ENCODE measurements at places on chromosomes 13 and 19.

DNA sequence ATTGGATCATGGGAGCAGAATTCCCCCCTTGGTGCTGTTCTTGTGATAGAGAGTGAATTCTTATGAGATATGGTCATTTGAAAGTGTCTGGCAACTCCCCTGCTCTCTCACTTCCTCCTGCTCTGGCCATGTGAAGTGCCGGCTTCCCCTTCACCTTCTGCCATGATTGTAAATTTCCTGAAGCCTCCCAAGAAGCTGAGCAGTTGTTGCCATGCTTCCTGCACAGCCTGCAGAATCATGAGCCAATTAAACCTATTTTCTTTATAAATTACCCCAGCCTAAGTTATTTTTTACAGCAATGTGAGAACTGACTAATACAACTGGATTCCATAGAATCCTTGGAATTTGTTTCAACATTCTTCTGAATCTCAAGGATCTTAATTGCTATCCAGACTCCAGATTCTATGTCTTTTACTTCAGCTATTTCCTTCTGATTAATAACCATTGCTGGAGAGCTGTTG, 328.1 kb downstream of the SLITRK5 start:
- no peak for DNase-seq

- DNase-seq, result no peak
Measured at GRCh38 chr19:30160426-30160825, 211.8 kb upstream of the ZNF536 start.

DNA sequence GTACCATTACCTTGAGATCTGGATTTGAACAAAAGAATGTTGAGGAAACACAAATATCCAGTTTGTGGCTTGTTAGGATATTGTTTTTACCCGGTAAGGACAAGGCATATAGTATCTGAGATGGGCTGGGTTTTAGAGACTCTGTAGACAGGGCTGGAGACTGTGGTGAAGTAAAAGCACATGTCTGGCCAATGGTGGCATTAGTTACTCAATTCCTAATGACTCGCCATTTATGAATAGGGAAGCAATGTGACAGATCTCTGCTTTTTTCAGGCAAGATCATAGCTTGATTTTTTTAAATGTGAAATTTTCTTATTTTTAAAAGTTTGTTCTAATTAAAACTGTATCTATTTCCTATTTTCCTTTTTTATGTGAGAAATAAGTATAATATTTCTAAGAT, 371.1 kb upstream of the SPRY2 start:
- DNase-seq, result no peak

DNA sequence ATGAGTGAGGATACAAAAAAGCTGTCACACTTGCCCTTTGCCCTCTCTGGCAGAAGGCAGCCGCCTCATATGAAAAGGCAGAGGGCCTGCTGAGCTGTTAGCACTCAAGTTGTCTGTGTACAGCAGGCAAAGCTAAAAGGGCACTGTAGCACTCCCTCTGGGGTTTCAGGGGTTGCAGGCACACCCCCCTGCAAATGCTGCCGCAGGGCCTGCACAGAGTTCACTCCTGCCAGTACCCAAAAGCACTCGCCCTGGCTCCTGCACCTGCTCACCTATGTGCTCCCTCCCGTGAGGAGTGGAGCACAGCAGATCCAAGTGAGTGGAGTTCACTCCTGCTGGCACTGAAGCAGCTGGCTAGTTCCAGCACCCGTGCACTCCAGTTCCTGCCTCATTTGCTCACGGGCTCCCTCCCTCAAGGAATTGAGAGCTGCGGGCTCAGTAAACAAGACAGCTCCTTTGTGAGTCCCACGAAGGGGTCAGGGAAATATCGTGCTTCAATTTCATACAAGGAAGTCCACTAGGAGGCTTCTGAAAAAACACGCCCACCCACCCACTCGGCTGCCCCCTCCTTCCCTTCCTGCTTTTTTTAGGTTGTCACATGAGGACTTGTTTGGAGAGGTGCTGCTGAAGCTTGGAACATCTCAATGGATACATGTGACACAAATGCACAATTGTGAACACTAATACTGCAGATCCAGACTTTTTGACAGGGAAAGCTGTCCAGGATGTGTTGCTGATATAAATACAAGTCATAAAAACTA, 9.9 kb upstream of the RCBTB2 start:
- no peak for DNase-seq
